ENCODE measurements at places on chromosomes 7 and 10. TPM values are rescaled to one million over a fixed set of nuclear protein-coding genes. Genes with fewer than 3 reads are reported as not detected.

TPST1 gene
- polyA plus RNA-seq = 12.7 TPM

NANOS1 gene
- polyA plus RNA-seq = 4.6 TPM

FAM24A gene
- polyA plus RNA-seq = not detected

PPP1R9A gene
- polyA plus RNA-seq = 14.8 TPM

SPDYE5 gene
- 1.3 TPM for polyA plus RNA-seq

PLAC9 gene
- polyA plus RNA-seq = 121 TPM

PNLIPRP3 gene
- not detected for polyA plus RNA-seq

TMEM130 gene
- polyA plus RNA-seq = 6.6 TPM

CALHM1 gene
- 0.09 TPM for polyA plus RNA-seq

SGPL1 gene
- 26.8 TPM for polyA plus RNA-seq

SPAM1 gene
- not detected for polyA plus RNA-seq

PODXL gene
- polyA plus RNA-seq = 68.6 TPM

GRCh38 chr7:42746214-42746613 is 165.7 kb downstream of the C7orf25 start:
- H3K36me3 ChIP-seq = no peaks in the 10 kb centered on the region
- H3K4me3 ChIP-seq = no peak overlapping the region
- peaks cover 14% of the 10 kb centered on the region for H3K4me1 ChIP-seq
- no peaks in the 10 kb centered on the region for H3K27me3 ChIP-seq
- peak overlapping the region; percentile 40 for H3K27ac ChIP-seq

DNA sequence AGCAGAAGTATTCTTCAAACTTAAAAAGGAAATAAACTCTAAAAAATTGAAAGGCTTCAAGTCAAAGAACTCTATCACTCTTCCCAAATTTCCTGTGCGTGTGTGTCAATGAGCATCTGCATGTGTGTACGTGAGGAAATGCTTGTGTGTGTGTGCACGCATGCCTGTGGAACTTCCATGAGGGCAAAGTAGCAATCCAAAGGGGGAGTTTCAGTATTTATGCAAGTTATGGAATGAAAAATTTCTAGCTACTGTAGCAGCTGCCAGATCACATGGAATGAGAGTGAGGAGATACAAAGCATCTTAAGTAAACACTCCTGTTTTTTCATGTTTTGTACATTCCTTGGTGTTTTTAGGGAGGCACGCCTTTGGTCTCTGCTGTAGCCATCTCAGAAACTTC is 152.6 kb downstream of the RAPGEF5 start:
- H3K36me3 ChIP-seq = no peaks in the 10 kb centered on the region
- H3K27me3 ChIP-seq = no peaks in the 10 kb centered on the region
- DNase-seq = peak; percentile 15
- H3K4me3 ChIP-seq = no peak overlapping the region
- H3K27ac ChIP-seq = no peak overlapping the region

GRCh38 chr10:110708776-110709443 is 64.8 kb downstream of the RBM20 start:
- H3K4me3 ChIP-seq = no peak overlapping the region
- no peak overlapping the region for H3K27ac ChIP-seq
- no peaks in the 10 kb centered on the region for H3K27me3 ChIP-seq
- H3K4me1 ChIP-seq = peaks cover 29% of the 10 kb centered on the region
- no peaks in the 10 kb centered on the region for H3K36me3 ChIP-seq
- peak; percentile 62 for DNase-seq

DNA sequence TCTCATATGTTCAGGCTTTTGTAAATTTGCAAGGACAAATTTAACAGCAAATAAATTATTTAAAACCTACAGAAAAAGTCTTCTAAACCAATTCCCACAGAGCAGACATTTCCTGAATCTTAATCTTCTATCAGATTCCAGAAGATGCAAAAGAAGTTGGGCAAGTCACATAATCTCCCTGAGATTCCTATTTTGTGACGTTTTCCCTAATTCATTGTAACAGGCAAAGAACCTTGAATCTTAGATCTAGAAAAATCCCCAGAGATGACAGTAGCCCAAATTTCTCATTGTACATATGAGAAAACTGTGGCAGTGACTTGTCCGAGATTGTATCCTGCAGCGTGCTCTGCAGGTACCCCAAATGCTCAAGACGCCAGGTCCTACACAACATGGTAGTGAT is 4.9 kb downstream of the ITPRID1 start:
- no peaks in the 10 kb centered on the region for H3K36me3 ChIP-seq
- DNase-seq = no peak
- H3K27me3 ChIP-seq = no peaks in the 10 kb centered on the region
- H3K4me3 ChIP-seq = no peak overlapping the region

DNA sequence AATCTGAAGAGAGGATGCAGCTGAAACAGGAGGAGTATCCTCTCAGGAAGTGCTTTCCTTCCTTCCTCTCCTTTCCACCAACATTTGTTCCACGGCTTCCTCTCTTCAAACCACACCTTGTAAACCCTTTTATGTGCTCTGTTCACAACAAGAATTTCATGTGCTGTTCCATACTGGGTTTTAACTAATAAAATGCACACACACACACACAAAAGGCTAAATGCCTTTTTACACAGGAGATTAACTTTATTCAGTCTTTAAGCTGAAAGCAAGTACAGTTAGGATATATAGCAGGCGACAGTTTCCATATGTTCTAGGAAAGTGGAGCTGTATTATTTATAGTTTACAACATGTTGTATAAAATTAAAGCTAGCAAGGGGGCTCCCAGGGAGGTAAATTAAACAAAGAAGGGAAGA is 106.7 kb downstream of the REEP3 start:
- no peaks in the 10 kb centered on the region for H3K36me3 ChIP-seq
- no peaks in the 10 kb centered on the region for H3K27me3 ChIP-seq
- H3K4me1 ChIP-seq = peaks cover 13% of the 10 kb centered on the region
- peak overlapping the region; percentile 99 for H3K27ac ChIP-seq
- DNase-seq = peak; percentile 33

GRCh38 chr7:114622221-114622620 is 207.6 kb downstream of the FOXP2 start:
- H3K4me3 ChIP-seq = no peak overlapping the region
- DNase-seq = no peak
- H3K27me3 ChIP-seq = no peaks in the 10 kb centered on the region
- no peaks in the 10 kb centered on the region for H3K36me3 ChIP-seq
- no peaks in the 10 kb centered on the region for H3K4me1 ChIP-seq

DNA sequence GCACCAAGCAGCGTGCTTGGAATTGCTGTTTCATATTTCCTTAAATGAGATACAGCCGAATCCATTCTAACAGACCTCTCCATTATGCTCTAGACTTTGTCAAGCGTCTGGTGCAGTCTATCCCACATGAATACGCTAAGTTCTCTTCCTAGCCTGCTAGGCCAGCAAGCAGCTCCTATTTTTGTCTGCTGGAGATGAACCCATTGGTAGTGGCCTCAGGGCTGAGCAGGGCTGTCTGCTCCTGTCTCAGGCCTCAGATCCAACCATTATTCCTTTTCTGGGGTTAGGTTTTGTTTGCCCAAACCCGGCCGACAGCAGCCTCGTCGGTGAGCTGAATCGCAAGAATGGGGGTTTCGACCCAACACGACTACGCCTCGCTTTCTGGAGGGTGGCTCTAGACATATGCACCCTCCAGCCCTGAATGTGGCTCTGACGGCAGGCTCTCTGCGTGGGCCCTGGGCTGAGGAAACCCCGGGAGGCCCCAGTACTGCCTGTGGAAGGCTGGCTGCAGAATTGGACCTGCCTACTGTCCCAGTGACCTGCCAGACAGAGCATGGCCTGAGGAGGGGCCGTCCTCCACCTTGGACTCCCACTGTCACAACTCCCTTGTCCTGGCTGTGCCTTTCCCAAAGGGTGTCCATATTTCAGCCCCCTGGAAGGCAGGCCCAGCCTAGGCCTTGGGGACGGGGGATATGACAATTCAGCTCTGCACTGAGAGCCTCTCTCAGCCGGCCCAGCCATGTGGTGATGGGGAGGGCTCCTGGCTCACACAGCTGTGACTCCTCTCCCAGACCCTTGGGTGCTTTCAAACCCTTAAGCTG is 267.9 kb upstream of the TCERG1L start:
- no peaks in the 10 kb centered on the region for H3K27me3 ChIP-seq
- no peak overlapping the region for H3K27ac ChIP-seq
- H3K4me3 ChIP-seq = no peak overlapping the region
- no peaks in the 10 kb centered on the region for H3K36me3 ChIP-seq

GRCh38 chr7:94529516-94529915 is 19.9 kb downstream of the CASD1 start:
- peaks cover 11% of the 10 kb centered on the region for H3K36me3 ChIP-seq
- no peak for DNase-seq
- no peaks in the 10 kb centered on the region for H3K27me3 ChIP-seq
- H3K4me1 ChIP-seq = no peaks in the 10 kb centered on the region
- no peak overlapping the region for H3K4me3 ChIP-seq

- no peak for DNase-seq
- H3K27me3 ChIP-seq = peaks cover 93% of the 10 kb centered on the region
- H3K4me1 ChIP-seq = no peaks in the 10 kb centered on the region
- H3K27ac ChIP-seq = no peak overlapping the region
These were observed 2.1 kb upstream of the UNCX start for GRCh38 chr7:1230411-1231213.

DNA sequence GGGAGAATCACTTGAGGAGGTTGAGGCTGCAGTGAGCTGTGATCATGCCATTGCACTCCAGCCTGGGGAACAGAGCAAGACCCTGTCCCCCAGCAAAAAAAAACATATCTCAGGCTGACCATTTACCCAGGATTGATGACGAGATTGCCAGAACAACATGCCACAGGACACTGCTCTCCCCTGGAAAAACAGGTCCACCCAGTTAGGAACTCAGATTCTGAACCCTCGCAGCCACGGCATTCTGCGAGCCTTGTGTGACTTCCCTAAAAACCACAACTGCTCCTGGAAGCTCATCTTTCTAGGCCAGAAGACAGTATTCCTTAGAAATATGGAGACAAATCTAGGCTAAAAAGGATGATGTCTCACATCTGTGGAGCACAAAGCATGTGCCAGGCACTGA is 42.1 kb upstream of the SH2B2 start:
- no peak overlapping the region for H3K4me3 ChIP-seq
- H3K27ac ChIP-seq = no peak overlapping the region
- DNase-seq = no peak
- no peaks in the 10 kb centered on the region for H3K27me3 ChIP-seq
- no peaks in the 10 kb centered on the region for H3K4me1 ChIP-seq
- peaks cover 26% of the 10 kb centered on the region for H3K36me3 ChIP-seq

DNA sequence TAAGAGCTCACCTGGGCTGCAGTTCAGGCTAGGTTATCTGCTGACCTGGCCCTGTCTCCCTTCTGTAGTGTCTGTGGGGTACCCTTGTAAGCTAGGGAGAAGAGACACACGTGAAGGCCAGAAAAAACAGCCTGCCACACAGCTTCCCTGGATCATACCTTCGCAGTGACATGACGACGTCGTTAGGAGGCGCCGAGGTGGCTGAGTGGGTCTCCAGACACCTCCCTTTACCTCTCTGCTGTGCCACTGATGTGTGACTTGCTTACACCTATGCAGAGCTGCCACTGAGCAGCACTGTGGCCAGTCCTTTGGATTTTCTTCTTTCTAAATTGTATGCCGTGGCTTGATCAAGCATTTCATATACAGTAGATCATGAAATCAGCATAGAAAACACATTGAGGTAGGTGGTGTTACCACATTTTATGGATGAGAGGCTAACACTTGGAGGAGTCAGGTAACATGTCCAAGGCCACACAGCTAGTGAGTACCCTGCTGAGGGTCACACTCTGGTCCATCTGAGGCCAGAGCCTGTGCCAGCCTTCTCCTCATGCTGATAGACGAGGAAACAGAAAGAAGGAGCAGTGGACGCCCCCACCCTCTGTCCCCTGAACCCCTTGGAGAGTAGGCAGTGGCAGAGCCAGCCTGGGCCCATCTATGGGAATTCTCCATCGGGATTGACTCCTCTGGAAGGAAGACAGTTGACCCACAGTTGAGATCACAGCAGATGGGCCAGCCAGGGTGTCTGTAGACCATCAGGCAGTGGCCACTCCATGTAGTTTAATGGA is 23.1 kb downstream of the HTRA1 start:
- no peak overlapping the region for H3K4me3 ChIP-seq
- no peak overlapping the region for H3K27ac ChIP-seq
- no peaks in the 10 kb centered on the region for H3K36me3 ChIP-seq
- H3K27me3 ChIP-seq = peaks cover 2% of the 10 kb centered on the region

- H3K27me3 ChIP-seq = no peaks in the 10 kb centered on the region
- H3K4me3 ChIP-seq = no peak overlapping the region
- H3K4me1 ChIP-seq = peaks cover 22% of the 10 kb centered on the region
- DNase-seq = no peak
- H3K27ac ChIP-seq = no peak overlapping the region
- peaks cover 37% of the 10 kb centered on the region for H3K36me3 ChIP-seq
These were observed 64.8 kb downstream of the LANCL2 start for GRCh38 chr7:55429835-55430499.

GRCh38 chr7:117993377-117994003 is 120.2 kb upstream of the CTTNBP2 start:
- no peaks in the 10 kb centered on the region for H3K36me3 ChIP-seq
- H3K4me1 ChIP-seq = no peaks in the 10 kb centered on the region
- DNase-seq = peak; percentile 19
- H3K27me3 ChIP-seq = no peaks in the 10 kb centered on the region
- H3K27ac ChIP-seq = no peak overlapping the region

DNA sequence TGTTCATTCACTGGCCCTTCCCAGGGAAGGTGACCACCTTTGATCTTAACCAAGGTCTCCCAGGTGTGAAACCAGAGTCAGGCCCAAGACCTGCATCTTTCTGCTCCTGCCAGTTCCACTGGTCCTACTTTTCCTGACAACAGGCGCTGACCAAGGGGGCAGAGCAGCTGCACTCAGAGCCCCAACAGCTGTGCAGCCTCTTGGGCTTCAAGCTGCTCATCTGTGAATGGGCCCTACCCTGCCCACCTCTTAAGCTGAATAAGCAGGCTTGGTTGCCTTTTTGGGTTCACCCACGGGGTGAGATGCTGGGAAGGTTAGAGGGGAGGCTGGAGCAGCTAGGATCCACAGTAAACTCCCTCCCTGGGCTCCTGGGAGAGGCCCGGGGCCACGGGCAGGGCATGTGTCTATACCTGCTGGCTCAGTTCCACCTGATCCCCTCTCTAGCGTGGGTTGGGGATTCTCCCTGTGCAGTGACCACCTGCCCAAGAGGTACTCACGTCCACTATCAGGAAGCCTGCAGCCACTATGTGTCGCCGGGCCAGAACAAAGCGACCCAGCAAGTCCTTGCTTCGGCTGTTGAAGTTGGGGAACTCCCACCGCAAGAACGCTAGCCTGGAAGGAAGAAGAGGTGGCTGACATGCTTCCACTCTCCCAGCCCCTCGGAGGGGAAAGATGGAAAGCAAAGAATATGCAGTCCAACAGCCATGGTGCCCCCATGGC is 10.6 kb downstream of the TBRG4 start:
- no peak overlapping the region for H3K4me3 ChIP-seq
- DNase-seq = no peak
- H3K27ac ChIP-seq = no peak overlapping the region
- no peaks in the 10 kb centered on the region for H3K4me1 ChIP-seq
- H3K27me3 ChIP-seq = no peaks in the 10 kb centered on the region

GRCh38 chr10:97718178-97718577 is 4.6 kb downstream of the MARVELD1 start:
- peak; percentile 38 for DNase-seq
- no peak overlapping the region for H3K4me3 ChIP-seq
- H3K4me1 ChIP-seq = peaks cover 36% of the 10 kb centered on the region
- no peaks in the 10 kb centered on the region for H3K27me3 ChIP-seq
- H3K27ac ChIP-seq = no peak overlapping the region

- H3K27me3 ChIP-seq = no peaks in the 10 kb centered on the region
- H3K36me3 ChIP-seq = no peaks in the 10 kb centered on the region
- H3K4me1 ChIP-seq = no peaks in the 10 kb centered on the region
These were observed 487.1 kb downstream of the ATRNL1 start for GRCh38 chr10:115580239-115580638.

GRCh38 chr10:30493609-30494530 is 59.9 kb downstream of the MAP3K8 start:
- H3K27ac ChIP-seq = no peak overlapping the region
- H3K4me1 ChIP-seq = peaks cover 3% of the 10 kb centered on the region
- H3K27me3 ChIP-seq = peaks cover 2% of the 10 kb centered on the region
- H3K4me3 ChIP-seq = no peak overlapping the region
- H3K36me3 ChIP-seq = no peaks in the 10 kb centered on the region
